ENCODE measurements at places on chromosomes 7 and 10.
A peak's percentile ranks its signal among the peaks of the same experiment; 100 is the strongest.

- no peaks in the 10 kb centered on the region for H3K27me3 ChIP-seq
- no peak overlapping the region for H3K27ac ChIP-seq
- no peak for DNase-seq
Measured at GRCh38 chr7:152522571-152523067, 86.8 kb upstream of the KMT2C start.

DNA sequence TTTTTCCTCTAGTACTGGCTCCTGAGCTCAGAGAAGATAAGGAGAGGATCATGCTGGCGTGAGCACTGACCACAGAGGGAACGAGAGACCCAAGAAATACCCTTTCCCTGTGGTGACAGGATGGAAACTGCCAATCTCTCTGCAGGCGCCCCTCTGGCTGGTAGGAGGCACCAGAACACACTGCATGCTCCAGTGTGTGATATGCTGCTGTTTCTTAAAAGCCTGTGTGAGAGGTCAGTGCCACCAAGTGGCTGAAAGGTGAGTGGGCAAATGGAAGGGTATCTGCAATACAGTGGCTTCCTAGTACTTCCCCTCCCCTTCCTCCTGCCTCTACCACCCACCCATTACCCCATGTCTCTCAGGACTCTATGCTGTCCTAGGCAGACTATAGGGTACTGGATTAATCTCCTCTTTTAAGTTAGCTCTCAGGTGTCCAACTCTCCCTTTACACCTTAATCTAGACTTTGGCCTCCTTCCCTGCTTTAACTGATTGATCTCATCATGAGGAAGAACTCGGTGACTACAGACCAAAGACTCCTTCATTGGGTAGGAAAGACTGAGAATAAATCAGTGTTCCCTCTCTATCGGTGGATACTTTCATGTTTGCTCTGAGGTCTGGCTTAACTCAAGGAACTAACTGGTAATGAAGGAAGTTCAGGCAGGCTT, 283.6 kb downstream of the ADRA2A start:
- H3K4me1 ChIP-seq, result no peaks in the 10 kb centered on the region
- no peak overlapping the region for H3K4me3 ChIP-seq
- no peak overlapping the region for H3K27ac ChIP-seq
- DNase-seq, result no peak
- H3K36me3 ChIP-seq, result no peaks in the 10 kb centered on the region
- no peaks in the 10 kb centered on the region for H3K27me3 ChIP-seq

- H3K27me3 ChIP-seq, result no peaks in the 10 kb centered on the region
- H3K4me3 ChIP-seq, result no peak overlapping the region
- no peaks in the 10 kb centered on the region for H3K36me3 ChIP-seq
- peaks cover 3% of the 10 kb centered on the region for H3K4me1 ChIP-seq
- DNase-seq, result no peak
Measured at GRCh38 chr10:132541601-132542011, 4.0 kb downstream of the INPP5A start.

DNA sequence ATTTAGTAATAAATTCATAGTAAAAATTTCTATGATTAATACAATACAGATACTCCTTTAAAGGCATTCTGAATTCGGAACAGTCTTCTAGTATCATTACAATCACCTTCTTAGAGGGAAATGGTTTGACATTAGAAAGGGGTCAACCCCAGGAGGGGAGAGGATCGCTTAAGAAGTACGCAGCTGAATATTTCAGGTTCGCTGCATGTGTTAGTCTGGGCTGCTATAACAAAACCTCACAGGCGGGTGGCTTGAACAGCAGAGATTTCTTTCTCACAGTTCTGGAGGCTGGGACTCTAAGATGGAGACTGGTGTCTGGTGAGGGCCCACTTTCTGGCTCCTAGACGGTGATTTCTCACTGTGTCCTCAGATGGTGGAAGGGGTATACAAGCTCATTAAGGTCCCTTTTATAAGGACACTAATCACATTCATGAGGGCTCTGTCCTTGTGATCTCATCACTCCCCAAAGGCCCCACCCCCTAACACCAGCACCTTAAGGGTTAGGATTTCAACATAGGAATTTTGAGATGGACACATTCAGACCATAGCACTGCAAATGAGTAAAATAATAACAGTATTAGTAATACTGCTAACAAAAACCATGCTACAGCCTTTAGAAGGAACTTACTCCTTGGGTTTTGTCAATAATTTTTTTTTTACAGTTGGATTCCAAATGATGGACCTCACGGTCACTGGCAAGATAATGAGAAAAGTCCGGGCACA, 34.0 kb downstream of the GNA12 start:
- H3K4me1 ChIP-seq, result no peaks in the 10 kb centered on the region
- DNase-seq, result no peak
- no peaks in the 10 kb centered on the region for H3K27me3 ChIP-seq
- H3K36me3 ChIP-seq, result no peaks in the 10 kb centered on the region
- H3K27ac ChIP-seq, result peak overlapping the region; percentile 68
- H3K4me3 ChIP-seq, result no peak overlapping the region

GRCh38 chr7:73829921-73830680, 695 bp upstream of the CLDN4 start:
- no peaks in the 10 kb centered on the region for H3K27me3 ChIP-seq
- no peak overlapping the region for H3K4me3 ChIP-seq
- no peaks in the 10 kb centered on the region for H3K36me3 ChIP-seq
